ENCODE measurements at places on chromosomes 5 and 9. TPM values are rescaled to one million over a fixed set of nuclear protein-coding genes. Genes with fewer than 3 reads are reported as not detected.

EGFL7 gene
- total RNA-seq: 5.6 TPM

CCDC192 gene
- total RNA-seq: not detected

NUTM2G gene
- not detected for total RNA-seq

SPINK6 gene
- not detected for total RNA-seq

C5orf46 gene
- not detected for total RNA-seq

RANBP3L gene
- not detected for total RNA-seq

FGF18 gene
- not detected for total RNA-seq

All from fibroblast of the aortic adventitia (primary cell).